ENCODE measurements at places on chromosomes 4 and X.

DNA sequence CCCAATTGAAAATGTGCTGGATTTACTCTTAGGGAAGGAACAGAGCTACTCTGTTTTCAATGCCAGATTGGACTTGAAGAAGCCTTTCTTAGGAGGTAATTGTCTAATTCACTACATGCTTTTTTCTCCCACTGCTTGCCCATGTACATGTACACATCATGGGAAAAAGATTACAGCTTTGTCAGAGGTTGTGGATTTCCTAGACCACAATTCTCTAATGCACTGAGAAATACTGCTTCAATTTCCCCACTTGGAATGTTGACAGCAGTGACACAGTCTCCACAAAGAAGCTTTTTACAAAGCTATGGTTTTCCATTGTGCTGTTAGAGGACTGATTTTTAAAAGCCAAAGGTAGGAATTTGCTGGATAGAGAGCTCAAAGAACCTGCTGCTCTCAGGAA is 19.5 kb downstream of the ZAR1 start:
- no peak for DNase-seq

- no peak for DNase-seq
Observed at GRCh38 chrX:119646515-119646914, 40.3 kb upstream of the NKRF start.

- DNase-seq: no peak
Observed at GRCh38 chrX:22430701-22431100, 158.0 kb downstream of the CBLL2 start.

DNA sequence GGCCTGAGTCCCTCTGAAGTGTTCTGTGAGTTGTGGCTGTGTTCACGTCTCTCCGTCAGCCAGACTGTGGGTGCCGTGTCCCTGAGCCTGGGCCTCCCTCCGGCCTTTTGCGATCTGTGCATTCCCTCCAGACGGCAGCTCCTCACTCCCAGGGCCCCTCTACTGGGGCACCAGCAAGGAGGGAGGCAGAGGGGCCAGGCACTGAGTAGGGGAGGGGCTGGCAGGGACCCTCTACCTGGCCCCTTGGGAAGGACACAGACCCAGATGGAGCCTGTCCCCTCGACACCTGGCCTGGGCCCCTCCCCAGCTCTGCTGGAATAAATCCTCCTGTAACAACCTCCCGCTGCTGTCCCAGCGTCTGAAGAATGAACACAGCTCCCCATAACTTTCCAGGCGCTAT is 110.0 kb upstream of the NKX1-1 start:
- DNase-seq: no peak

DNA sequence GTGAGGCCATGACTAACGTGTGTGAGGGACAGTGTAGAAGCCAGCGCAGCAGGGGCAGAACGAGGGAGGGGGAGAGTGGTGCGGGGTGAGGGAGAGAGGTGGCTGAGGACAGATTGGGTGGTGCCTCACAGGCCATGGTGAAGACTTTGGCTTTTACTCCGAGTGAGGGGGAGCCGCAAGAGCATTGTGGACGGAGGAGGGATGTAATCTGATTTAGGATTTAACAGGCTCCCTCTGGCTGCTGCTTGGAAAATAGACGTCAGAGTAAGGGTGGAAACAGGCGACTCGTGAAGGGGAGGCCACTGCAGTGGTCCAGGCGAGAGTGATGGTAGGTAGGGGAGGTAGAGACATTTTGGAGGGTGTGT is 13.0 kb downstream of the PPP1R3F start:
- no peak for DNase-seq

DNA sequence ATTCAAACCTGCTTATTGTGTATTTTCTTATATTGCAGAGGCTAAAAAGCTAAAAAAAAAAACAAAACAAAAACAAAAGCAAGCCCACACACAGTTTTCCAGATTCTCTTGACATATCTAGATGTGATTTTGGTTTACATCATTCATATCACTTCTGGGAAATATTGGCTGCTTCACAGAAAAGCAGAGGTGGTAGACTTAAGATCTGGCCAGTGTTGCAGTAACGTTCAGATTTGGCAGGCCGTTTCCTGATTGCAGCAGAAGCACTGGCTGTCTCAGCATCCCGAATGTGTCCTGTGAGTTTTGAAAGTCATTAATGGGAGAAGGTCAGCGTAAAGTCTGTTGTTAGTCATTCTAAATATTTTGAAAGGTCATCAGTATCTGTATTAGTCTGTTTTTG is 2062.0 kb downstream of the ARAP2 start:
- DNase-seq: no peak

DNA sequence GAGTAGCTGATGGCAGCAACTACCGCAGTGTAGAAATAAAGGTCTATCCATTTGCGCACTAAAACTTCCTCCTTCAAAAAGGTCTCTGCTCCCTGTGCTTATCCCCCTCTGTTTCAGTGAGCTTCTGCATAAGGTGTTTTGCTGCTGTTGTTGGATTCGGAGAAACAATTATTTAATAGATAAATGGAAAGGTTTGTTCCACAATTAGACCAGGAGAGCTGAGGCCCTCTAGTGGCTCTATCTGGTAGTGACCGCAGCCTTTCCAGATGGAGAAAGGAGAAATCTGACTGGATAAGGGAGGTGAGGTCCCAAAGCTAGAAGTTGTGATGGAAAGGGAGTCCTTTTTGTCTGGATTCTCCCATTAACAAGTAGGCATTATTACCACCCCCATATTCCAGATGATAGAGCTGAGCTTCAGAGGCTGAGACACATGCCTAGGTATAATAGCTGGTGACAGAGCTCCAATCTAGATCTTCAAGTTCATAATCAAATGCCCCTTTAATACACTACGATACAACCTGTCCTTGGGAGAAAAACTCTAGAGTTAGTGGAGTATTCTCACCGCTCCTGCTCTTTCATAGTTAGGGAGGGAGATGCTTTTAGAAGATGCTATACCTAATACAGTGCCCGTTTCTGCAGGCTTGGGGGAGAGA is 5.1 kb upstream of the GABRQ start:
- DNase-seq: peak; percentile 27

DNA sequence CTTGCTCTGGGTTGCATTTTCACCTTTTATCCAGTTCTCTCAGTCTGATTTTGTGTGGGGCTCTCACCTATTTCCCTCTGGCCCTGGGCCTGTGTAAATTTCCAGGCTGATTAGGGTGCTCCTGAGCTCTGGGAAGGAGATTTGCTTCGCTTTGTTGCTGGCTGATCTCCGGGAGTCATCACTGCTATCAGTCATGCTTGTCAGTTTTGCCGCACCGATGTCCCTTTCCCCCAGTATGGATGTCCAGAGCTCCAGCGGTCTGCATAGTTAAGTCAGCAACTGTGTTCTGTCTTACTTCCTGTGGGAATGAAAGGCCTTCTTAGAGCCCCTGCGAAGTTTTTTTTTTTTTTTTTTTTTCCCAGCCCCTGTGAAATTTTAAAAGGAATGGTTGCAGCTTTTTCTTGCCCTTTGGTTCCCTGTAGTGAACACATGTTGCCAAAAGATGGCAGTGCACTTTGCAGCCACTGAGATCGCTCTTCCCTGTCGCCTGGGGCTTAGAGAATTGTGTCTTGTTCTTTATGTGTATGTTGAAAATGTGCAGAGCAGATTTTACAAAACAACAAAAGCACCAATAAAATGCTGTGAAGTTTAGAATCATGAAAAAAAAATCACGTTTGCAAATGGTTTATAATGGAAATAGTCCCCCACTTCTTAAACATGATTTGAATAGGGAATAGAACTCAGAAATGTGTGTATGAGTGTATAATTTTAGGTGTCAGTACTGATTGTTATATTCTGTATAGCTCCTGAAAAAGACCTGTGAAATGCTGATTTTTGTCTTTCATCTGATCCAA is 109.1 kb upstream of the SLC4A4 start:
- peak; percentile 12 for DNase-seq

- DNase-seq: no peak
Observed at GRCh38 chr4:31080887-31081286, 360.7 kb downstream of the PCDH7 start.

- DNase-seq: no peak
Observed at GRCh38 chrX:110265661-110266060, 52.2 kb downstream of the AMMECR1 start.

DNA sequence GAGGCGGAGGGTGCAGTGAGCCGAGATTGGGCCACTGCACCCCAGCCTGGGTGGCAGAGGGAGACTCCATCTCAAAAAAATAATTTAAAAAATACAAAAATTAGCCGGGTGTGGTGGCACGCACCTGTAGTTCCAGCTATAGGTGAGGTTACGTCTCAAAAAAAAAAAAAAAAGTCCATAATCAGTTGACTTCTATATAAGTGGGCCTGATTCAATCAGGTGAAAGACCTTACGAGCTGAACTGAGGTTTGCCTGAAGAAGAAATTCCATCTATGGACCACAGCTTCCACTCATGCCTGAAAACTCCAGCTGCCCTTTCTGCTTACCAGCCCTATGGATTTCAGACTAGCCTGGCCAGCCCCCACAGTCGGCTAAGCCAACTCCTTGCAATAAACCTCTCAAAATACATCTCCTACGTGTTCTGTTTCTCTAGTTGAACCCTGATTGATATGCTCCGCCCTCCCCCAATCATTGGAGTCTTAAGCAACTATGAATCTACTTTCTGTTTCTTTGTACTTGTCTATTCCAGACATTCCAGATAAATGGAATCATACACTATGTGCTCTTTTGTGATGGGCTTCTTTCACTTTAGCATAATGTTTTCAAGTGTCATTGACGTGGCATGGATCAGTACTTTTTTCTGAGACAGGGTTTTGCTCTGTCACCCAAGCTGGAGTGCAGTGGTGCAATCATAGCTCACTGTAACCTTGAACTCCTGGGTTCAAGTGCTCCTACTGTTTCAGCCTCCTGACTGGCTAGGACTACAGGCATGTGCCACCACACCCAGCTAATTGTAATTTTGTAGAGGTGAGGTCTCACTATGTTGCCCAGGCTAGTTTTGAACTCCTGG is 36.6 kb downstream of the SAT1 start:
- no peak for DNase-seq

DNA sequence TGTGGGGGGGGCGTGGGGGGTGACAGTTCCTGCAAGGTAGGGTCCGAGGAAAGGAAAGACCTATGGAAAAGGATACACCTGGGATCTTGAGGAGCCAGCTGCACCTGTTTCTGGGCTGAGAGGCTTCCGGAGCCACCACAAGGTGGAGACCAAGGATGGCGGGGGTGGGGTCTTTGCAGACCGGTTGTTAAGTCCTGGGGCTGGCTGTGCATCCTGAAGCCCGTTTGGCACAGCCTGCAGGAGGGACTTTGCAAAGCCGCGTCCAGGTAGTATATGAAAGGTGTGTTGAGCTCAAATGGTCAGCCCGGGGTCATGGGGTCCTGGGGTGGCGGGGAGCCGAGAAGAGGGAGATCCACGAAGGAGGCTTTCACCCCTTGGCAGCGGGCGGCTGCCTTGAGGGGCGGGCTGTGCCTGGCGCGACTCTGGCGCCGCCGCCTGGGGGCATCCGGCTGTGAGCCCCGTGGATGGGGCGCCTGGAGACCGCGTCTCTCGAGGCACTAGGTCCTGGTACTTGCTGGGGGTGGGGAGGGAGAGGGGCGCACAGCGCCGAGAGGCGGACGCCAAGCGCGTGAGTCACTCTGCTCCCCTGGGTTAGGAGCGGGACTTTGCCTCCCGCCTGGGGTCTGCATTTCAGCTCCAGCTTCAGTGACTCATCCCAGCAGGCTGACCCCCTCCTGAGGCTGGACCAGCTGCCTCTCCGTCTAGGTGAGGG is 58.2 kb upstream of the DYNLT3 start:
- peak; percentile 28 for DNase-seq

DNA sequence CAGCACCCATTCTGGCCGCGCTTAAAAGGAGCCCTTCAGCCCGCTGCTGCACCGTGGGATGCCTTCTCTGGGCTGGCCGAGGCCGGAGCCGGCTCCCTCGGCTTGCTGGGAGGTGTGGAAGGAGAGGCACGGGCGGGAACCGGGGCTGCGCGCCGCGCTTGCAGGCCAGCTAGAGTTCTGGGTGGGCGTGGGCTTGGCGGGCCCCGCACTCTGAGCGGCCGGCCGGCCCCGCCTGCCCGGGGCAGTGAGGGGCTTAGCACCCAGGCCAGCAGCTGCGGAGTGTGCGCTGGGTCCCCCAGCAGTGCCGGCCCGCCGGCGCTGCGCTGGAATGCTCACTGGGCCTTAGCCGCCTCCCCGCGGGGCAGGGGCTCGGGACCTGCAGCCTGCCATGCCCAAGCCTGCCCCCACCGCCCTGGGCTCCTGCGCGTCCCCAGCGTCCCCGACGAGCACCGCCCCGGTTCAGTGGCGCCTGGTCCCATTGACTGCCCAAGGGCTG is 111.3 kb downstream of the PCDH18 start:
- DNase-seq: no peak

DNA sequence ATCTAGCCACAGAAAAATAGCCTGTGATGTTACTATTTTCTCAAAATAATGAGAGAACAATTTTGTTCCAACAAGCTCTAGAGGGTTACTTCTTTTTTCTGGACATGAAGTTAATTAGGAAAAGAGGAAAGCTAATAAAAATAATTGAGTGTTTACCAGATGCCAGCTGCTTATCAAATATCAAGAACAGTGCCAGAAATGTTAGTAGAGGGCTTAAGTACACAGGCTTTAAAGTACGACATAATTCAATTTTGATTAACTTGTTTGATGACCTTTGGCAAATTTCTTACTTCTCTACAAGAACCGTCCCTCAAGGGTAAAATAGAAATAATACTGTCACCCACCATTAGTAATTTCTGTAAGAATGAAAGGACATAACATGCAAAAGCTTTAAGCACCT is 977.0 kb downstream of the FSTL5 start:
- DNase-seq: no peak

- DNase-seq: no peak
Observed at GRCh38 chr4:121693886-121694285, 2.9 kb downstream of the ANXA5 start.

DNA sequence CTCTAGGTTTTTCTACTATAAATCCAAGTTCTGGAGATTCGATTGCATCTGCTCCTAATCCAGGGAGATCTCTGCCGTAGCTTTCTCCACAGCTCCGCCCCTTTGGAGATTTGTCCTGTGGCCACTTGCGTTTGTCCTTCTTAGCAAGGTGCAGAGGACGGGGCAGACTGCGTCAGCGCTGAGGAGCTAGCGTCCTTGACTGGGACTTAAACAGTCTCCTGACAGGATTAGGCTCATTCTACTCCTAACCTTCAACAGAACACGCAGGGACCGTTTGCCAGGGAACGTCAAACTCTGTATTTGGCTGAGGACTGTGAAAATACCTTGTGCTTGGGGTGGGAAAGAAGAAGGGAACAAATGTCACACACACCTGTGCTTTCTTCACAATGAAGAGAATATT is 38.6 kb downstream of the SORBS2 start:
- no peak for DNase-seq

GRCh38 chr4:79869597-79870237 is 203.3 kb downstream of the ANTXR2 start:
- DNase-seq: no peak

Measured in LoVo (cell line).